NCI-H2171 treated with DMSO at 0.1 percent for 48 hours (cell line): ENCODE measurements at places on chromosomes 1 and 21.

- no peak for DNase-seq
Measured at GRCh38 chr21:34343838-34344381, 19.9 kb upstream of the KCNE2 start.

- no peak for DNase-seq
Measured at GRCh38 chr1:108063703-108064102, 98.7 kb upstream of the VAV3 start.

DNA sequence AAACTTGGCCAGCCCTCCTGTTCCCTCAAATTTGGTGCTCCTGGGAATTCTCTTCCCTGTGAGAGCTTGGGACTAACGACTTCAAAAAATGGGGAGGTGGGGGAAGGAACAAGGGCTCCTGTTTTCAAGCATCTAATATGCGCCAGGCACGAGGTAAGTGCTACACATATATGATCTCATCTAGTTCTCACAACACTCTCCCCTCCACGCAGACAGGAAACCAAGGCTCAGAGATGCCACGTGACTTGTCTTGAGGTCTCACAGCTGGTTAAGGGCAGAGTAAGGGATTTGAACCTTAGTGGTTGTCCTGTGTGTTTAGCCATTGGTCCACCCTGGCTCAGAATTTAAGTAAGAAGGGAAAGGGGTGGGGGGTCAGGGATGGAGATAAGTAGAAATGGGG, 125.9 kb downstream of the DMRTB1 start:
- no peak for DNase-seq

GRCh38 chr1:245129319-245130240, 25.2 kb upstream of the KIF26B start:
- no peak for DNase-seq

DNA sequence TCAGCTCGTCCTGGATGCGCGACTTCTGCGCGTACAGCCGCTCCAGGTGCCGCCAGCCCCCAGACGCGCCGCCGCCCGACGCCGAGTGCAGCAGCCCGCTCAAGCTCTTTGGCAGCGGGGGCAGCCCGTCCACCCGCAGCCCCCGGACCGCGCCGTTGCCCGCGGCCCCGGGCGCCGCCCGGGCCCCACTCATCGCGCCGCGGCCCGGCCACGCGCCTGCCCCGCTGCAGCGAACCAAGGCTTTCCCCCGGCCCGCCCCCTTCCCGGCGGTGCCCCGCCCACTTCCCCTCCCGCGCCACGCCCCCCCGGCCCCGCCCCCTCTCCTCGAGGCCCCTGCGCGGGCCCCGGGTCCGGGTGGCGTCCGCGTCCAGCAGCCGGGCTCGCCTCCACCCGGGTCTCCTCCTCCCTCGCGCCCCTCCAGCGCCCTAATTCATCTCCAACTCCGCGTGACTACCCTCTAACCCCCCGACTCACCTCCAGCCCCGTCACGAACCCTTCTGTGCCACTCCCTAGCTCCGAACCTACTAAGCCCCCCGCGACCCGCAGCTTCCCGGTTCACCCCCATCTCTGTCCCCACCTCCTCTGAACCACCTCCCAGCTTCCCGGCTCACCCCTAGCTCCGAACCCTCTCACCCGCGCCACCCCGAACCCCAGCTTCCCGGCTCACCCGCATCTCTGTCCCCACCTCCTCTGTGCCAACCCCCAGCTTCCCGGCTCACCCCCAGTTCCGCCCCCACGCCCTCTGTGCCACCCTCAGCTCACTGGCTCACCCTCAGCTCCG, at the start of gene FAM89A:
TSS of gene FAM89A (minus strand) at position 236 of the 781 bp plus-strand sequence. CDS start at position 193, 43 bp downstream.
- DNase-seq, result peak; percentile 35

GRCh38 chr21:30620080-30620479, 347 bp upstream of the KRTAP20-4 start:
- DNase-seq, result no peak

GRCh38 chr1:15605398-15606383, 11.6 kb upstream of the DDI2 start:
- DNase-seq, result no peak

DNA sequence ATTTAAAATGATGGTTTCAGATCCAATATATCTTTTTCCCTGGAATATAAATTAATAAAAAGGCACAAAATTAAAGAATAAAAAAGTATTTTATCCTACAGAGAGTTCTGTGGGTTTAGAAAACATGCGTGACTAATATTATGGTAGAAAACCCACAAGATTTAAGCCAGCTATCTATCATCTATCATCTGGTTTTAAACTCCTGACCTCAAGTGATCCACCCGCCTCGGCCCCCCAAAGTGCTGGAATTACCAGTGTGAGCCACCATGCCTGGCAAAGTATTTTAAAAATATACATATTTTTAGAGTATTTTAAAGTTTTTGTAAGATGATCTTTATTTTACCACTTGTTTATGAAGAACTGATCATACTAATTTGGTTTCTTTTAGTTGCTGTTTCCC, 79.5 kb downstream of the NRIP1 start:
- no peak for DNase-seq

GRCh38 chr1:55280731-55281130, 65.6 kb upstream of the USP24 start:
- DNase-seq, result no peak

GRCh38 chr1:169590932-169591331, 4.7 kb upstream of the F5 start:
- no peak for DNase-seq

DNA sequence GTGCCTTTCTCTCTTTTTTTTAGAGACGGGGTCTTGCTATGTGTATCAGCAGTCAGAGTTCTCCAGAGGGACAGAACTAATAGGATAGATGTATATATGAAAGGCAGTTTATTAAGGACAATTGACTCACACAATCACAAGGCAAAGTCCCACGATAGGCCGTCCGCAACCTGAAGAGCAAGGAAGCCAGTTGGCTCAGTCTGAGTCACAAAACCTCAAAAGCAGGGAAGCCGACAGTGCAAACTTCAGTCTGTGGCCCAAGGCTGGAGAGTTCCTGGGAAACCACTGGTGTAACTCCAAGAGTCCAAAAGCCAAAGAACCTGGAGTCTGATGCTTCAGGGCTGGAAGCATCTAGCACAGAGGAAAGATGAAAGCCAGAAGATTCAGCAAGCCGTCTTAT, 16.3 kb upstream of the H3-3A start:
- DNase-seq, result no peak
